ENCODE measurements at places on chromosomes 5 and 9. TPM values are rescaled to one million over a fixed set of nuclear protein-coding genes. Genes with fewer than 3 reads are reported as not detected.

GPR150 gene
- total RNA-seq: 2.0 TPM

DNA sequence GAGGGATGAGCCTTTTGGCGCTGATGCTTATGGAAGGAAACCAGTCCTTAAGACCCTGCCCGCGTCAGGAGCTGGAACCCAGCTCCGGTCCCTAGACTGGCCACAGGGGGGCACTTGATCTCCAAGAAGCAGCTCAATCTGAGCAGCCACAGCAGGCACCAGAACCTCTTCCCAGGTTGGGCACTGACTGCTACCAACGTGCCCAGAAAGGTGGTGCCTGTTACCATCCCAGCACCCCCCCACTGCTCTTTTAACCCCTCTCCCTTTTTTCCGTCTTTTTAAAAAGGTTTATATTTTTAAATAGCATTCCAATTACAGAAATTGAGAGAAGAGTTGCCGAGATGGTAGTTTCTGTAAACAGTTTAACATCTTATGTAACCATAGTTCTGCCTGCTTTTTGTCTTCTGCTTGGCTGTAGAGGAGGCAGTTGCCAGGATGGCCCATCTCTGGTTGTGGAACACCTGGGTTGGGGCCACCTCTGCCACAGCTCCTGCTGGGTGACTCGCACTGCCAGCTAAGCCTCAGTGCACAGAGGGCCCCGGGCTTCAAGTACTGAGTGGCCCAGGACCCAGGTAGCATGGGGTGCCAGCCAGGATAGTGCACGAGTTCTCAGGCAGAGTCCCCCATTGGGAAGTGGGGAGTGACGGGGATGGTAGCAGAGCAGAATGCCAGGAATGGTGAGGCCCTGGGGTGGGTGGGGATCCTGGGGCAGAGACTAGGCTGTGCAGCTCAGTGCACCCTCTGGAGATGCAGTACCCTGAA, 62.8 kb downstream of the PFDN1 start:
- peaks cover 24% of the 10 kb centered on the region for H3K4me1 ChIP-seq
- no peak overlapping the region for H3K4me3 ChIP-seq
- no peaks in the 10 kb centered on the region for H3K36me3 ChIP-seq
- DNase-seq: peak; percentile 47
- no peaks in the 10 kb centered on the region for H3K27me3 ChIP-seq
- no peak overlapping the region for H3K27ac ChIP-seq

DIRAS2 gene
- 1.7 TPM for total RNA-seq

DNA sequence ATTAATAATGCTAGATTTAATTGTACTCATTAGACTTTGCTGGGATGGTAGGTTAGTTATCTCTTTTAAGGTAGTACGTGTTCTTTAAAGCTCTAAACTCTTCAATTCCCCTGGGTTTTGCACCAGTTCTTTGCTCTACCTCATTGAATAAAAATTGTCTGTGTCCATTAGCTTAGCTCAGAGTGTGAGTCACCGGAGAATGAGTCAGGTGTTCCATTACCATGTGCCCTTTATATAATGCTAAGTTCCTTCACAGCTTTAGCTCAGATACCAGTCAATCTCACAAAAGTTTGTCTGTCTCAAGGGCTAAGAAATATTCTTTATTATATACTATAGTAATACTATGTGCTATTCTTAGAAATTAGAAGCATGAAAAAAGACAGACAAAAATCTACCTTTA, 339.4 kb downstream of the PRELID2 start:
- H3K36me3 ChIP-seq: no peaks in the 10 kb centered on the region
- no peaks in the 10 kb centered on the region for H3K27me3 ChIP-seq
- no peak for DNase-seq

RUSC2 gene
- total RNA-seq: 9.0 TPM

GRCh38 chr9:110916403-110916802, 121.9 kb downstream of the LPAR1 start:
- DNase-seq: no peak
- H3K27ac ChIP-seq: no peak overlapping the region
- H3K4me1 ChIP-seq: no peaks in the 10 kb centered on the region
- H3K27me3 ChIP-seq: no peaks in the 10 kb centered on the region
- H3K36me3 ChIP-seq: no peaks in the 10 kb centered on the region

PCDHB6 gene
- 0.42 TPM for total RNA-seq

CCL27 gene
- total RNA-seq: not detected

- no peaks in the 10 kb centered on the region for H3K36me3 ChIP-seq
- no peak for DNase-seq
- no peaks in the 10 kb centered on the region for H3K4me1 ChIP-seq
- no peak overlapping the region for H3K27ac ChIP-seq
Observed at GRCh38 chr9:4550777-4551484, 60.7 kb downstream of the SLC1A1 start.

- no peaks in the 10 kb centered on the region for H3K27me3 ChIP-seq
- H3K27ac ChIP-seq: no peak overlapping the region
- DNase-seq: no peak
- peaks cover 5% of the 10 kb centered on the region for H3K4me1 ChIP-seq
- no peak overlapping the region for H3K4me3 ChIP-seq
Observed at GRCh38 chr5:54453046-54453445, 2.5 kb upstream of the HSPB3 start.

DEPDC1B gene
- total RNA-seq: 0.09 TPM

- no peaks in the 10 kb centered on the region for H3K27me3 ChIP-seq
- no peak overlapping the region for H3K4me3 ChIP-seq
Observed at GRCh38 chr5:31464081-31464480, 67.8 kb downstream of the DROSHA start.

HSPB3 gene
- not detected for total RNA-seq

IL33 gene
- total RNA-seq: 1.7 TPM

DNA sequence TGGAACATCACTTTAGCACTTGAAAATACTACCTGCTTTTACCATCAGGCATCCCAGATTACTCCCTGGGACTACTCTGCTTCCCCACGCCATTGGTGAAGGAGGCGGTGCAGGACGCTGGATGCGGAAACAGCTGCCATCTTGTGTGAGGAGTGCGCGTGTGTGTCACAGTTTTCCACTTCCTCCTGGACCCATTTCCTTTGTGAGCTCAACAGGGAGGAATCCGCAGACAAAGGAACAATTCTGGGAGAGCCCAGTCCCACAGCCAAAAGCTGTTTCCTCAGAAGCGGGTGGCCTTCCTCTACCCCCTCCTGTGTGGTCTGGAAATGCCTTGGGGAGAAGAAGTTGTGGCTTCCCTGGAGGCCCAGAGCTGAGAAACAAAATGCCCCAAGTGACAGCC, 16.8 kb downstream of the AFAP1L1 start:
- H3K4me1 ChIP-seq: no peaks in the 10 kb centered on the region
- H3K27ac ChIP-seq: peak overlapping the region; percentile 47
- no peak for DNase-seq
- no peaks in the 10 kb centered on the region for H3K27me3 ChIP-seq
- H3K36me3 ChIP-seq: no peaks in the 10 kb centered on the region

DNA sequence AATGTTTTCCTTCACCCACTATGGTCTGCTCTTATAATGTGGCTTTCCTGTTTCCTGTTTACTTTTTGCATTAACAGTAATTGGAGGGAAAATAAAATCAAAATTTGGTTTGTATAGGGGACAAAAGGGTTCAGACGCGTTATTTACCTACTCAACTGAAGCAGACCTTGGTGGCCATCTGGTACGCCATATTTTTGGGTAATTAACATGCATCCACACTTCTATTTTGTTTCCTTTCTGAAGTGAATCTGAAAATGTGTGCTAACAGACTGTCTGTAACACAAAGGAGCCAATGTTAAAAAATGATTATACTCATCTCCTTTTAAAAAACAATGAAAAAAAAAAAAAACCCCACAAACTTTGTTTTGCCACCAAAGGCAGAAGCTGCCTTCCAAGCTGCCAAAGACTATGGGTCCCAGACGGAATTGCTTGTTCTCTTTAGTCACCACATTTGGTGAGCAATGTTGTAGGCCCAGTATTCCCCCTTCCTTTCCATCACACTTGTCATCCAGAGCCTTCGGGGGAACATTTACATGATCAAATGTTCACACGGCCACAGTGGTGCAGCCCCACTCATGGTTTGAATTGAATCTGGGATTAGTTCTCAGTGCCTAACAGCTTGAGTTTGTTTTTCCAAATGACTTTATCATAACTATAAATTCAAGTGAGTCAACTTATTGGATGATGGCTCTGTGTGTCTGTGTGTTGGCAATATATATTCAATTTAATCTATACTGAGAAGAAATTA, 323.7 kb upstream of the CD180 start:
- no peaks in the 10 kb centered on the region for H3K27me3 ChIP-seq
- H3K36me3 ChIP-seq: no peaks in the 10 kb centered on the region
- H3K4me3 ChIP-seq: no peak overlapping the region
- H3K27ac ChIP-seq: no peak overlapping the region

- no peak overlapping the region for H3K4me3 ChIP-seq
- H3K4me1 ChIP-seq: no peaks in the 10 kb centered on the region
- no peak for DNase-seq
- no peaks in the 10 kb centered on the region for H3K36me3 ChIP-seq
Observed at GRCh38 chr5:56656846-56657726, 158.3 kb upstream of the MAP3K1 start.

DNA sequence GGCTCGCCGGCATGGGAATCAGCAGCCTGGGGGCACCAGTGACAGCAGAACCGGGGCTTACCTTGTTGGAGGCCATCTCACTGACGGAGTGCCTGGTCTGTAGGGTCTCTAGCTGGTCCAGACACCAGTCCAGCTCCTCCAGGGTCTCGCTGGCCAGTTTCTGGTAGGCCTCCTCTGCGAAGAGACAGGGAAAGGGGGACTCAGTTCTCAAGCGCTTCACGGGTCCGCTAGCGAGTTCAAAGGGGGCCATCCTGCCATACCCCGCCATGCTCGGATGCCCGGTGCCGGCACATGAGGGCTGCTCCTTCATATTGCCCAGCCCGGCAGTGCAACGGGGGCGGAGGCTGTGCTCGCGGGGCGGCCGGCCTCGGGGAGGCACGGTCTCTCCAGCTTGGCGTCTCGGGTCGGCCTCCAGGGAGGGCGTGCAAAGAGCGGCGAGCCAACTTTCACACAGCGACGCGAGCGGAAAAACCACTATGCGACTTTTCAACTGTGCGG, 456.0 kb downstream of the RAB3C start:
- H3K27me3 ChIP-seq: no peaks in the 10 kb centered on the region
- no peak overlapping the region for H3K27ac ChIP-seq
- H3K4me1 ChIP-seq: no peaks in the 10 kb centered on the region
- no peak for DNase-seq
- peak overlapping the region; percentile 58 for H3K4me3 ChIP-seq

- DNase-seq: no peak
- H3K27me3 ChIP-seq: no peaks in the 10 kb centered on the region
- H3K27ac ChIP-seq: no peak overlapping the region
- H3K4me3 ChIP-seq: no peak overlapping the region
- H3K4me1 ChIP-seq: no peaks in the 10 kb centered on the region
- H3K36me3 ChIP-seq: no peaks in the 10 kb centered on the region
Observed at GRCh38 chr9:134476272-134476941, 150.2 kb downstream of the RXRA start.

GRCh38 chr5:53713978-53714666, 153.7 kb downstream of the NDUFS4 start:
- no peak for DNase-seq
- H3K36me3 ChIP-seq: no peaks in the 10 kb centered on the region
- H3K4me3 ChIP-seq: no peak overlapping the region
- no peak overlapping the region for H3K27ac ChIP-seq

LHFPL2 gene
- total RNA-seq: 14.5 TPM

- peak within 1 kb of the TSS; percentile 14 for H3K4me3 ChIP-seq
- peak; percentile 76 for DNase-seq
- no peaks in the 10 kb centered on the region for H3K27me3 ChIP-seq
- H3K36me3 ChIP-seq: no peaks in the 10 kb centered on the region
- H3K27ac ChIP-seq: no peak within 1 kb of the TSS
- no peaks in the 10 kb centered on the region for H3K4me1 ChIP-seq
Observed at GRCh38 chr5:140966293-140967225, at the start of gene PCDHAC2. PCDHAC2 (plus strand) TSS chr5:140966476; CDS start chr5:140966767, 291 bp downstream.

DNA sequence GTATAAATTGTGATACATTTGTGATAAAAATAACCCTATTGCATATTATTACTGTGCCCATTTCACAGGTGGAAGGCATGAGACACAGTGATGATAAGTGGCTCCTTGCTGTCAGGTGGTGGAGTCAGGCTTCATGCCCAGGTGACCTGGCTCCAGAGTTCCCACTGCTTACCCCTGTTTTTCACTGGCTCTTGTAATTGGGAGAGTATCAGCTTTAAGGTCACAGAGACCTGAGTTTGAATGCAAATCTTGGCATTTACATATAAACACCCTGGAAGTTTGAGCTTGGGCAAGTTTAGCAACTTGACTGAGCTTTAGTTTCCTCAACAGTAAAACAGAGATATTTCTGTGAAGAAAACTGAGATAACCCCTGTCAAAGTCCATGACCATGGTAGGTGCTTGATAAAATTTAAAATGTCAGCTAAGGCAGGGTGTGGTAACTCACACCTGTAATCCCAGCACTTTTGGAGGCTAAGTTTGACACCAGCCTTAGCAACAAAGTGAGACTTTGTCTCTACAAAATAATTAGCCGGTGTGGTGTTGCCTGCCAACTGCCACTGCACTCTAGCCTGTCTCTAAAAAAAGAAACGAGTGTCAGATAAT, 29.2 kb downstream of the MAT2B start:
- H3K36me3 ChIP-seq: no peaks in the 10 kb centered on the region
- no peak for DNase-seq
- H3K27ac ChIP-seq: no peak overlapping the region
- no peaks in the 10 kb centered on the region for H3K4me1 ChIP-seq

DNA sequence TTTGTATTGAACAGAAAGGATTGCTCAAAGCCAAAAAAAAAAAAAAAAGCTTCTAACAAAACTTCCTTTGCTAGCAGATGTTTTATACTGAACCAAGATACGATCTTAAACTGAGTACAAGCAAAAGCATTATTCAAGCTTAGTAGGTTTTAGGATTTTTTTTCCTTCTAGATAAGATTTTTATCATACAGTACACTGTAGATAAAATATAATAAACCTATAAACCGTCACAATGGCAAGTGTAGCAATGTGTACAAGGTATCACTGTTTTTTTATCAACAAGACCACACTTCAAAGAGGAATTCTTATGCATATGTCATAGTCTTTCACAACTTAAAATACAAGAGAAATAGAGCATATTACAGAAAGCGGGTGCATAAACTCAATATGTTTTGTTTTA, 56.5 kb upstream of the TRPM3 start:
- no peak for DNase-seq
- no peak overlapping the region for H3K27ac ChIP-seq
- H3K36me3 ChIP-seq: no peaks in the 10 kb centered on the region
- H3K4me3 ChIP-seq: no peak overlapping the region
- H3K4me1 ChIP-seq: no peaks in the 10 kb centered on the region

GRCh38 chr9:109270971-109271925, 49.6 kb downstream of the EPB41L4B start:
- no peaks in the 10 kb centered on the region for H3K36me3 ChIP-seq
- peaks cover 35% of the 10 kb centered on the region for H3K4me1 ChIP-seq
- H3K4me3 ChIP-seq: no peak overlapping the region
- no peaks in the 10 kb centered on the region for H3K27me3 ChIP-seq
- DNase-seq: peak; percentile 40
- H3K27ac ChIP-seq: peak overlapping the region; percentile 63

GRCh38 chr9:121833061-121833460, 181.6 kb downstream of the DAB2IP start:
- no peaks in the 10 kb centered on the region for H3K36me3 ChIP-seq
- no peak overlapping the region for H3K4me3 ChIP-seq
- no peaks in the 10 kb centered on the region for H3K27me3 ChIP-seq
- DNase-seq: no peak

All from pancreas (tissue), 10 donors.